ENCODE measurements at places on chromosomes 7 and 10.

DNA sequence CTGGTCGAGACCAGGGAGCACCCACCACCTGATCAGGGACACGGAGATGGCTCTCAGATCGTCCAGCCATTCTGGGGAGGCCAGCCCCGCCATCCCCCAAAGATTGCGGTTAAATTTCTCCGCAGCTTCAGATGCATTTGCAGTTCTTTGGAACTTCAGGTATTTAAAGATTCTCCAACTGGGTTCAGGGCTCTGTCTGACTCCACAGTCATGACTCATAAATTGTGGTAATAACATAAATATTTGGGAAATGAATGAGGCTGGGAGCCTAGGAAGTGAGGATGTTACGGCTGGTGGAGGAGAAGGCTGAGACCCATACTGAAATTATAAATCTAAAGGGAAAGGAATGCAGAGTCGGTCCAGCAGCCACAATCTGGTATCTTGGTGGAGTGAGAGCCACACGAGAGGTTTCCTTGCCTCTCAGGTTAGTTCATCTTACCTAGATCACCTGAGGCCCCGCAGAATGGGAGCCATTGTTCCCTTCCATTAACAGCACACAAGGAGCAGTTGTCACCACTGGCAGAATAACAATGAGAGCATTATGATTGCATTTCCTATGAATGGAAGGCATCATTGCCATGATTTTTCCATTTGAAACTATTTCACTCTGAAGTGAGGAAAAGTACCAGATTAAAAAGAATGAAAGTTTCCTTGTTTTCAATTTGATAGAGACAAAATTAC is 26.7 kb upstream of the DNAJB6 start:
- DNase-seq = no peak

- no peak for DNase-seq
These were observed 191.7 kb upstream of the C7orf33 start for GRCh38 chr7:148398844-148399365.

DNA sequence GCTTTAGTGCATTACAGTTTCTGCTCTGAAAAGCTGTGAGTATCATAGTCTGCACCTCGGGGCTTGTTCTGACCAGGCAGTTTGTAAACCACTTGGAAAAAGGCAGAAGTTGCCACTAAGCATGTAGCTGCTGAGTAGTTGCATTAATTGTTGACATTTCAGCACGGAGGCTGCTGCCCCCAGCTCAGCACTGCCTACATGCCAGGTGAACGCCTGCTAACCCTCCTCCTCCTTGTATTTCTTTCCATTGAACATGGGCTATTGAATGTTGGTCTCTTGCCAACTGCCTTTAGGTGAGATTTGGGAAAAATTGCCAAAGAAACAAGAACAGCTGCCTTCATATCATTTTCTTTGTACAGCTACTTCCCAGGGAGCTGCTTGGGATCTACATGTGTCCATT is 164.2 kb downstream of the RAPGEF5 start:
- DNase-seq = no peak

DNA sequence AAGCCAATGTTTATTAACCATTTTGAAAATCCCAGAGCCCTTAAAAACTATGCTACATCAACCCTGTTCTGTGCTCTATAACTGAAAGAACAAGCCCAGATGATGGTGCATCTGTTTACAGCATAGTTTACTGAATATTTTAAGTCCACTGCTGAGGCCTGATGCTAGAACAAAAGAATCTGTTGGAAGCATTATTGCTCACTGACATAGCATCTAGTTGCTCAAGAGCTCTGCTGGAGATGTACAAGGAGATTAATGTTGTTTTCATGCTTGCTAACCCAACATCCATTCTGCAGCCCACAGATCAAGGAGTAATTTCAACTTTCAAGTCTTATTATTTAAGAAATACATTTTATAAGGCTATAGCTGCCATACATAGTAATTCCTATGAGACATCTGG is 181.3 kb upstream of the FEZF1 start:
- DNase-seq = no peak

DNA sequence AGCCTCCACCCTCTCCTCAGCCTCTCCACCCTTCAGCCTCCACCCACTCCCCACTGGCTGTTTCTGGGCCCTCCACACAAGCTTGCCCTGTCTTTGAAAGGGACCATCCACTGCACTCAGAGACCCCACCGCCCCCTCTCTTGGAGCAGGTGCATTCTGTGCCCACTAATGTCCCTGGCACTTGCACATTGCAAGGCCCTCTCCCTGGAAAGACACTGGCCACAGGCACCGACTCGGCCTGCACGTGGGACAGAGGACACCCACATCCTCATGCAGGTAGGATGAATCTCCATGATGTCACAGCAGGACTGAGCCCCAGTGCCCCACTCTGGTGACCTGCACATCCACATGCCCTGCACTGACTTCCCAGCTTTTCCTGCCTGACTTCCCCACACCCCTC is 36.8 kb upstream of the EBF3 start:
- no peak for DNase-seq

DNA sequence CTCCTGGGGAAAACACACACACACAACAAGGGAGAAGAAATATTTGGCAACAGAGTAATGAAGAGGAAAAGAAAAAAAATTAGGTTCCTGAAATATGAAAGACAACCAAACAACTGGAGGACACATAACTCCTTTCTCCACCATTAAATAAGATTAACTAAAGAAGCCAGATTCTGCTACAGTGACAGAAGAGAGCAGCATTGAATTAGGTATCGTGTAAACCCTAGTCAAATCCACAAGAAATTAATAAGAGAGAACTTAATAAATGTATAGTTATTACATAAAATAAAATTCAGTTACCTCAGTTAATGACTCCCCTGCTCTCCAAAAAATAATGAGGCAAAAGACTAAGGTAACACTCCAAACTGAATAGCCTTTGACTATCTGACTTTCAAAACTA is 306.7 kb downstream of the CRPPA start:
- no peak for DNase-seq

GRCh38 chr7:2106924-2107323 is 125.8 kb downstream of the MAD1L1 start:
- DNase-seq = no peak

DNA sequence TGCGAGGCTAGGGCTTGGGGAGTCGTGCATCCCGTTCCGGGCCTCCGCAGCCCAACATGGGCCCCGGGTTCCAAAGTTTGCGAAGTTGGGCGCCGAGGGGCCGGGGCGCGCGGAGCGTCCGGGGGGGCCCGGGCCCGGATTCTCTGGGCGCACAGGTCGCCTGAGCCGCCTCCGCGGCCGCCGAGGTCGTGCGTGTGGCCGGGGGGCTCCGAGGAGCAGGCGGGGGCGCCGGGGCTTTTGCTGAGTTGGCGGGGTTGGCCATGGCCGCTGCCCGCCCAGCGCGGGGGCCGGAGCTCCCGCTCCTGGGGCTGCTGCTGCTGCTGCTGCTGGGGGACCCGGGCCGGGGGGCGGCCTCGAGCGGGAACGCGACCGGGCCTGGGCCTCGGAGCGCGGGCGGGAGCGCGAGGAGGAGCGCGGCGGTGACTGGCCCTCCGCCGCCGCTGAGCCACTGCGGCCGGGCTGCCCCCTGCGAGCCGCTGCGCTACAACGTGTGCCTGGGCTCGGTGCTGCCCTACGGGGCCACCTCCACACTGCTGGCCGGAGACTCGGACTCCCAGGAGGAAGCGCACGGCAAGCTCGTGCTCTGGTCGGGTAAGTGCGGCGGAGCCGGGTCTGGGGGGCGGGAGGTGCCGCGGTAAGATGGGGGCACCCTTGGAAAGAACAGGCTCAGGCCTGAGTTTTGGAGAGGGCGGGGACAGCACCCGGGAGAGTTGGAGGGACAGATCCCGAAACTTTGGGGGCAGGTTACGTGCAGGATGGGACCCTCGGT is 643 bp downstream of the SMO start:
- DNase-seq = no peak

GRCh38 chr10:130301021-130301892 is 165.1 kb downstream of the GLRX3 start:
- no peak for DNase-seq

DNA sequence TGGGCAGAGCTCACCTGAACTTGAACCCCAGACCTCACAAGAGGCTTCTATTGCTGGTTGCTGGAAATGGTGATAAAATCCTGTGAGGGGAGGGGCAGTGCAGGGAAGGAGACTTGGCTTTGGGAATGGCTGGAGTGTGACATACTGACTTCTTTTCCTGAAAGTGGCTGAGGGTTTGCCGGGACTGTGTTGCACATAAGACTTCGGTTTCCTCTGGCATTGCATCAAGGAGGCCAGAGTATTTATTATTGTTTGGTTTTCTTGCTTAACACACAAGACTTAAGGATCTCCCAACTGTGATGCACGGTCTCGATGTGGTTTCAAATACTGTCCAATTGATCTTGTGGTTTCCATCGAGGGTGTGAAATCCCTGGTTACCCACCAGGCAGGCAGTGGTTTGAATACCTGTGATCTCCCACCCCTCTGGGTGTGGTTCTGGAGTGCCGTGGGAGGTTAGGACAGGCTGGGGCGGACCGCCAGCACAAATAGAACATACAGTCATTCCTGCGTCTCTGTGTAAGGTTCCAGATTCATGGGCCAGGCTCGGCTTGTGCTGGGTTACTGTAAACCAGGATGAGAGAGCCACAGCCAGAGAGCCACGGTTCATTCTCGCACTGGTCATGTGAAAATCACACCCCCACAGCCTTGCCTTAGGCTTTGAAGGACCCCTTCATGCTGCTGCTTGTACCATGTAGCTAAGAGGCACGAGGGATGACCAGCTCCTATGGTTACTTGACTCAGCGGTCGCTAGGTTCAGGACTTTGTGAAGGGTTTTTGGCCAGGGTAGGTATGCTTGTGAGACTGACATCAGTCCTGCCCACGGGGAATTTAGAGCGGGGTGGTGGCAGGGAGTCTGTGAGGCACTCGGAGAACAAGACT is 39.2 kb downstream of the WBP1L start:
- no peak for DNase-seq

DNA sequence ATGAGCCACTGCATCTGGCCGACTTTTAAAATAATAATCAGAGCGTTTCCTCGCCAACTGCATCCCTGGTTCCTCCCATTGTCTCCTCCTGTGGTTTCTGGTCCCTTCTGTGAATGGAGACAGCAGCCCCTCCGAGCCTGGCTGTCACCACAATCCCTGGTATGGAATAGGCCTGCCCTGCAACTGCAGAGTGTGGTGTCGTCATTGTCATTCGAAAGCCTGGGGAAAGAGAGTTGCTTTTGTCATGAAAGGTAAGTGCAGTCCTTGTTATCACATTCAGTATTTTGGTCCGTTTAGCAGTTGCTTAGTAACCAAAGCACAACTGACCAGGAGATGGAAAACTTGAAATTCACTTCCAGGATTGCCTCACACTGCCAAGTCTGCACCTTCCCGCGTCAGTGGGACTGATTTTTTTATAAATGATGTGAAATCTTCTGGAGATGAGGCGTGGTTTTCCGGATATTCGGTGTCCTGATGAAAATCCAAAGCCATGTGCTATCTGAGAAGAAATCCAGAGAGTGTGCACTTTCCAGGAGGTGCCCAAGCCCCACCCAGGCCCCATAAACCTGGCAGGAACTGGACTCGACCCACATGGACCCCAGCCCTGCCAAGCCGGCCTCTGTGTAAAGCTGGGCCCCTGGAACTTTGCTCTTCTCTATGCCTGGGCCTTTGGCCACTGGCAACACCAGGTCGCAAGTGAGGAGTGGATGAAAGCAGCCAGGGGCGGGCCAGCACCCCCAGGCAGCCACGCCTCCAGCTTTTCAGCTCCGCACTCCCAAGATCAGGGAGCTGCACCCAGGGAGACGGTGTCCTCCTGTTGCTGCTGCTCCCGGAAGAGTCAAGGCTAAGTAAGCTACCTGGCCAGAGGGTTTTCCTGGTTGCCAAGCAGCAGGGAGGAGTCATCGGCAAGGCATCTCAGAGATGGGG is 133.7 kb upstream of the SH2B2 start:
- no peak for DNase-seq

DNA sequence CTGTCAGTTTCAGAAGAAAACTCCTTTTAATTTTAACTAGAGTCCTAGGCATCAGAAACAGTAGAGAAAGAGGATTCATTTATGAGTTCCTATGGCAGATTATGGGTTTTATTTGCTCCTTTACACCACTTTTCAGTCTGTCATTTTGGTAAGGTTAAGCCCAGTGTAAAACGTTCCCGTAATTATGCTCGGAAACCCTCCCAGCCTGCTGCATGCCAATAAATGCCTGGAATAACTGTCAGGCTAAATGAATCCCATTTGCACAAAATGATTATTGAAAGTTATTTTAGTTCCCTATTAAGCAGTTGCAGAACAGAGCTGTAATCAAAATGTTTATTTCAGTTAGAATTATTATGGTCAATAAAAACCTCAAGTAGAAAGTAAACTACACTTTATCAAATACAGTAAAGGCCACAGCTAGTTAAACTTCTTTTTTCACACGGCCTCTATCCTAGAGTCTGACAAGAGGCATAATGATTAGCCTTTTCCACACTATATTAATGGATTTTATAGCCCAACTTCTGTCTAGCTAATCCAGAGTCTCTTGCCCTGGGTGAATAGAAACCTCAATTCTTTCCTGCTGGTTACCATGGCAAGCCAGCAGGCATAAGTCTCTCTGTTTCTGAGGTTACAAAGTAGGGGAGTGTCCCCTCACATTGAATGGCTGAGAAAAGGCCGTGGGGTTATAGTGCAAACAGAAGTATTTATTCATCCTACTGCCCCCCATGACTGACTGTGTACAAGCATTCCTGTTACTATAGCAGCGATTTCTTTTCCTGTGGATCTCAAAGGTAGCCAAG is 80.8 kb upstream of the NPVF start:
- DNase-seq = no peak

DNA sequence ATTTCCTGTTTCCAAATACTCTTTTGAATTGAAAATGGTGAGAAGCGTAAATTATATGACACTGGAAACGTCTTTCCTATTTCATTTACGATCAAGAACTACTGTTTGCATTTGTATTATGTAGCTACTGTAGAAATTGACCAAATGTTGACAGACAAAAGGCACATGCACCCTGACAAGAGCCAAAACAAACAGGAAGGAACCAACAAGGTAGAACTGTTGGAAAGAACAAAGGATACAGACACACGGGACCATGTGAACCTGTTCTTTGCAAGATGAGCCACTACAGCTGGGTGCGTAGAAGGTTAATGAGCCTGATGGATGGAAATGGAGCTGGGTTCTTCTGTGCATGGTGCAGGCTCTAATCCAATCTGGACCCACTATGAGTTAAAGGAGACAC is 48.4 kb upstream of the FZD8 start:
- DNase-seq = no peak

DNA sequence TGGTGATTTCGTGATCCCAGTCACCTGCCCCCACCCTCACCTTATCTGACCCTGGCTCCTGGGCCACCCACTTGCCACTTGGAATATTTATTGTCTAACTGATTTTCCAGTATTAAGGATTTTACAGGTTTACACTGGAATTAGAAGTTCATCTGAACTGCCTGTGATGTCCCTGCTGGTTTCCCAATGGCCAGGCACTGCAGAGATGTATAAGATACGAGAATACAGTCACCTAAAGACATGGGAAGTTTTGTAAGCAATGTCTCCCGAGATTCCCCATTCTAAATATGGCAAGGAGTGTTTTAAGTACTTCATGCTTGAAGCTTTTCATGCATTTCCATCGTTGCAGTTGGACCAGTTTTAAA is 592.7 kb downstream of the SDK1 start:
- DNase-seq = no peak

Measured in stimulated activated CD8-positive, alpha-beta memory T cell treated with anti-CD3 and anti-CD28 coated beads, Interleukin-2, amount 100 ng/mL, for 1 hour (primary cell).